ENCODE measurements at places on chromosomes 12 and 14.

DNA sequence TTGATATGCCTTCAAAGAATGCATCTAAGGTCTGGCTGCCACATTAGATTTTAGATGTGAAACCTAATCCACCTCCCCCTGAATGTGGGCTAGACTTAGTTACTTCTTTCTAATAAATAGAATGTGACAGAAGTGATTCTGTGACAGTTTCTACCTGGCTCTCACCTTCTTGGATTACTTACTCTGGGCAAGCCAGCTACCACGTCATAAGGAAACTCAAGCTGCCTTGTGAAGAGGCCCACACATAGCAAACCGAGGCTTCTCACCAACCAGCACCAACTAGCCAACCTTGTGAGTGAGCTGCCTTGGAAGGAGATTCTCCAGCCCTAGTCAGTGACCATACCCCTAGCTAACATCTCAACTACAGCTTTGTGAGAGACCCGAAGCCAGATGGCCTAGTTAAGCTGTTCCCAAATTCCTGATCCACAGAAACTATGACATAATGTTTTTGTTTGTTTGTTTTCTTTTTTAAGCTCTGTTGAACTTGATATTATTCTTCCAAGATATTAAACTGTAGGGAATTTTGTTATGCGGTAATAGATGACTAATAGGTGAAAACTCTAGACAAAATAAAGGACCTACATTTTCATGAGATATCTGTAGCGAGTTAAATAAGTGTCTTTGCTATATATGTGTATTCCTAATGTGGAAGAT lies 6.2 kb downstream of the GPR19 start:
- no peak for DNase-seq

DNA sequence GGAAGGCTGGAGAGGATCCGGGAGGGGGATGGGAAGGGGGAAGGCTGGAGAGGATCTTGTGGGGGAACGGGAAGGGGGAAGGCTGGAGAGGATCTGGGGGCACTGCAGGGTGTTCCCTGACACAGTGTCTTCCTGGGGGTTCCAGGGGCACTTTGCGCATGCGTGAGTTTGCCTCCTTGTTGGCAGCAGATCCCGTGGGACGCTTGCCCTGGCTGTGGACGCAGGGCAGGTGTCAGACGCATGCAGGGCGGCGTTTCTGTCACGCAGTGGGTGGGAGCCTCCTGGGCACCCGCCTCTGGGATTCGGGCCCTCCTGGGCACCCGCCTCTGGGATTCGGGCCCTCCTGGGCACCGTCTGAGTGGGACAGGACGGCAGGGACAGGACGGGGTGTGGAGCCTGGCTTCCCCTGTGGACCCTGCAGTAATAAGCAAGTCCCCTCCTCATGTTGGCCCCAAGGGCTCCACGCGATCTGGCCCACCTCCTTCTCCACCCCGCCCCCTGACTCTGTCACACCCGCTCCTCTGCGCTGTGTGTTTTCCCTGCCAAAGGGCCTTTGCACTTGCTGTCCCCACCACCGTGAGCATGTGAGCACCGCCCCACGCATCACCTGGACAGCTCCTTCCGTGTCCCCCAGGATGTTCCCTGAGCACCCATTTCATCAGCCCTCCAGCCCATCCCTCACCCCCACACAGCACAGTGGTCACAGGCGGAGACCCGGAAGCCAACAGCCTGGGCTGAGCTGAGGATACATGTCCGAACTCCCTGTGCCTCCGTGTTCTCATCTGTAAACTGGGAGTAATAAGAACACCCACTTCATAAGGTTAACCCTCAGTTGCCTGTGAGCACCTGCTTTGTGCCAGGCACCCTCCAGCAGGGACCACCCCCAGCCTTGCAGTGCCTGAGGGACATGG lies 4.4 kb downstream of the MMP17 start:
- DNase-seq, result peak; percentile 51

GRCh38 chr14:48274826-48275225 lies 599.4 kb upstream of the MDGA2 start:
- no peak for DNase-seq

DNA sequence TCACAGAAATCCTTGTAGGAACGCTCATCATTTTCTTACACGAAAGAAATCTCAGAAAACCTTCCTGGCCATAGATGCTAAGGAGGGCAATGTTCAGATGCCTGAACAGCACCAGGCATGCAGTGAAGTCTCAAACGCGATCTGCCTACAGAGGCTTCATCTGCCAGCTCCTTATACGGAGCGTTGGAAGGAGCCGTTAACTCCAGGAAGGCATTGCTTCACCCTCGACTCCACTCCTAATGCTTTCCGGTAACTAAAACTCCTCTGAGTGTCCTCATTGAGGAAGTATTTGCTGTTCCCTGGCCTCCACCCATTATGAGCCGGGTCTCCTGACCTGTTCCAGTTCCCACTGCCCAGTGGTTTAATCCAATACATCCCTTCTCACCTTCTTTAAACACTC lies 502.7 kb downstream of the BCL11B start:
- DNase-seq, result no peak

DNA sequence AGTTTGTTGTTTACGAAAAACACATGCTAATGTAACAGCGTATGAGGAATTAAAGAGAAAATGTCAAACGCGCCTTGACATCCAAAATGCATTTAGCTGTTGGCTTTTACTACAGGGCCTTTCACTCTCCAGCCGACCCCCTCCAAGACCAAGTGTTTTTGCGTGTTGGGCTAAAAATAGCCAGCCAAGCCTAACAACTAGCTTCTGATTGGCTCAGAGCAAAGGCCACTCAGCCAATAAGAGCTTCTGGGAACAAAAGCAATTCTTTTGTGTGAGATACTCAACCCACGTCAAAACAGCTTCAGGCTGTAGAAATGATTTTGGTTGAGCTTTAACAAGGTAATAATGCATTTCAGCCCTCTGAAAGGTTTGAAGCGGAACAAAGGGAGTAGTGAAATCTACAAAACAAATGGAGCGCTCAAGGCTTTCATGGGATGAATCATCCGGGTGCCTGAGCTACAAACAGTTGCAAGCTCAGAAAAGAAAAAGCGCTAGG lies 198.7 kb upstream of the DCN start:
- DNase-seq, result peak; percentile 40

DNA sequence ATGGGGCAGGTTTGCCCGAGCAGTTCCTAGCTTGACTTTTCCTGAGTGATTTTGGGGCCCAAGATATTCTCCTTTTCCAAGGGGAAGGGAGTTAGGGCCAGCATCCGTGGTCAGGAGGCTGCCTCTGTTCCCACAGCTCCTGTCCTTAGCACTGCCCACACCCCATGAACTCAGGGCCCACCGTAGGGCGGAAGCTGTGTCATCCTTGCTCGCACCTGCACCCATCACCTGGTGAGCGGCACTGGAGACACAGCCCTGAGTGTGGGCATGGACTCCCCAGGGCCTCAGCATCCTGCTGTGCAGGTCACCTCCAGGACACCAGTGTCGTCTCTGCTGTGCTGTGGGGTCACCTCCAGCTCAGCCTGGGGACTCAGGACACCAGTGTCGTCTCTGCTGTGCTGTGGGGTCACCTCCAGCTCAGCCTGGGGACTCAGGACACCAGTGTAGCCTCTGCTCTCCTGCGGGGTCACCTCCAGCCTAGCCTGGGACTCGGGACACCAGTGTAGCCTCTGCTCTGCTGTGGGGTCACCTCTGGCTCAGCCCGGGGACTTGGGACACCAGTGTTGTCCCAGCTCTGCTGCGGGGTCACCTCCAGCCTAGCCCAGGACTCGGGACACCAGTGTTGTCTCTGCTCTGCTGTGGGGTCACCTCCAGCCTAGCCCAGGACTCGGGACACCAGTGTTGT lies 322.9 kb downstream of the ADGRD1 start:
- DNase-seq, result no peak

- DNase-seq, result peak; percentile 97
These were observed 74.0 kb downstream of the RPS29 start for GRCh38 chr14:49512147-49512551.

DNA sequence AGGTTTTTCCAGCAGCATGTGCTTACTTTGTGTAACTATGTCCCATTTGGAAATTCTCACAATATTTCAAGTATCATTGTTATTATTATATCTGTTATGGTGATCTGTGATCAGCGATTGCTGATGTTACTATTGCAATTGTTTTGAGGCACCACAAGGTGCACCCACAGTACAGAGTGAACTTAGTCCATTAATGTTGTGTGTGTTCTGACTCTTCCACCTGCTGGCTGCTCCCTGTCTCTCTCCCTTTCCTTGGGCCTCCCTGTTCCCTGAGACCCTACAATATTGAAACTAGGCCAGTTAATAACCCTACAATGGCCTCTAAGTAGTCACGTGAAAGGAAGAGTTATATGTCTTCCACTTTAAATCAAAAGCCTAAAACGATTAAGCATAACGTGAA lies 153.9 kb downstream of the PIK3C2G start:
- DNase-seq, result no peak

DNA sequence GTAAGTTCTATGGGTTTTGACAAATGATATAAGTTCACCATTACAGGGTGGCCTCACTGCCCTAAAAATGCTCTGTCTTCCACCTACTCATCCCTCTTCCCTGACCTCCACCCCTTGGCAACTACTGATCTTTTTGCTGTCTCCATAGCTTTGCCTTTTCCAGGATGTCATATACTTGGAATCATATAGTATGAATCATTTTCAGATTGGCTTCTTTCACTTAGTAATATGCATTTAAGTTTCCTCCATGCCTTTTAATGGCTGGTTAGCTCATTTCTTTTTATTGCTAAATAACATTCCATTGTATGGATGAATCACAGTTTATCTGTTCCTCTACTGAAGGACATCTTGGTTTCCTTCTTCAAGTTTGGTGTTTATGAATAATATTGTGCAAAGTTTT lies 14.0 kb upstream of the PEX5 start:
- DNase-seq, result peak; percentile 17

GRCh38 chr14:105700622-105701288 lies 174.4 kb downstream of the TMEM121 start:
- DNase-seq, result peak; percentile 40

GRCh38 chr12:127770118-127770517 lies 496.9 kb upstream of the TMEM132C start:
- no peak for DNase-seq

GRCh38 chr12:53736592-53736991 lies 9.3 kb upstream of the CALCOCO1 start:
- DNase-seq, result no peak

- DNase-seq, result no peak
These were observed 1.5 kb upstream of the VAMP1 start for GRCh38 chr12:6471989-6472360.

- DNase-seq, result no peak
These were observed 380.0 kb downstream of the ATP23 start for GRCh38 chr12:58321414-58321813.

- peak; percentile 30 for DNase-seq
These were observed 38.6 kb downstream of the CCDC85C start for GRCh38 chr14:99565383-99565782.

- no peak for DNase-seq
These were observed 134.6 kb downstream of the ESR2 start for GRCh38 chr14:64159588-64159987.

GRCh38 chr14:73459959-73460358 lies 1.6 kb upstream of the NUMB start:
- DNase-seq, result no peak

DNA sequence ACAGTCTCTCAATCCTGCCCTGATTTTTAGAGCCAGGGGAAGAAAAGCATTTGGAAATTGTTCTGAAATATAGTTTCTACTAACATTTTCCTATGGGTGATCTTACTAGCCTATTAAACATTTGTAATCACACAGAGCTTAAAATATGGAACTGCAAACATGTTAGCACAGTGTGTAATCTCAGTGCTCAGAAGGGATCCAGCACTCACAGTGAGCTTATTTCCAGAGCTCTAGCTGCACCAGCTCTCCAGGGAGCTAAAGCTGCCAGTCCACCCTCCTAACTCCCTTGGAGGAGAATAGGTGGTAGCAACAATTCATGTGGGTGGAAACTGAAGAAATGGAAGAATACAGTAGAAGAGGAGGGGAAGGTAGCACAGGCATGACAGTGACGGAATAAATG lies 64.9 kb upstream of the SYT1 start:
- no peak for DNase-seq

DNA sequence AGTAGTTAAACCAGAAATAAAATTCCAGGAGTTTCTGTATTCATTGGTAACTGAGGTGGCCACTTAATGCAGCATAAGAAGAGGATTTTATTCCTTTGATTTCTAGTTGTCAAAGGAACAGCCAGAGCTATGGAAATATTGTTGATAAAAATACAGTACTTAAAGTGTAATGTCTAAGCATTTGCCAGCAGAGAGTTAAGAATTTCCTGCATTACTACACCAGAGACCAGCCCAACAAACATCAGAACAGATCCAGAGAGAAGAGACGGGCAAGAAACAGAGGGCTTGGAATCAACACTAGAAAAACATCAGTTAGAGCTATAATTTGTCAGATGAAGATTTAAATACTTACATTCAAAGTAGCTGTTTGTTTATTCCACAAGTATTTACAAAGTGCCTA lies 77.9 kb downstream of the ST8SIA1 start:
- no peak for DNase-seq

DNA sequence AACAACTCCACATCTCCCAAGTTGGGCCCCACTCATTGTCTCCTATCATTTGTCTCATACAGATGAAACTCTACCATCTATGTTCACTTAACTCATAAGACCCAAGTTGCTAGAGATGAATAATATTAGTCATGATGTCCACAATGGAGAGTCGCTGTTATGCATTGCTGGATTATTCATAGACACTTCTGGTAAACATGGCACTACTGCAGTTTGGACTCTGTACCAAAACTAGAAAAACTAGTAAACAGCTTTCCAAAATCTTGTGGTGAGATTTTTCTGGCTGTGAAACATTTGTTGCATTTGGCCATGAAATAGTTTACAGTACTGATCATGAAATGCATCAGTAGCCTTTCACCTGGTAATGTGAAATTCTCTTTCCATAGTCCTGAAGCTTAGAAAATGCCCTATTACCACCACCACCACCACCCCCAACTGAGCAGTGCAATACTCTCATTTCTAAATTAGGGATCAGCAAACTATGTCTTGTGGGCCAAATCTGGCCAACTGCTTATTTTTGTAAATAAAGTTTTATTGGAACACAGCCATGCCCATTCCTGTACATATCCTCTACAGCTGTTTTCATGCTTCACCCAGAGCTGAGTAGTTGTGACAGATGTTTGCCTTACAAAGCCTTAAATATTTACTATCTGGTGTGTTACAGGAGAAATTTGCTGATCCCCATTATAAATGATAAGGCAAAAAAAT lies 236.5 kb downstream of the DPF3 start:
- peak; percentile 67 for DNase-seq

DNA sequence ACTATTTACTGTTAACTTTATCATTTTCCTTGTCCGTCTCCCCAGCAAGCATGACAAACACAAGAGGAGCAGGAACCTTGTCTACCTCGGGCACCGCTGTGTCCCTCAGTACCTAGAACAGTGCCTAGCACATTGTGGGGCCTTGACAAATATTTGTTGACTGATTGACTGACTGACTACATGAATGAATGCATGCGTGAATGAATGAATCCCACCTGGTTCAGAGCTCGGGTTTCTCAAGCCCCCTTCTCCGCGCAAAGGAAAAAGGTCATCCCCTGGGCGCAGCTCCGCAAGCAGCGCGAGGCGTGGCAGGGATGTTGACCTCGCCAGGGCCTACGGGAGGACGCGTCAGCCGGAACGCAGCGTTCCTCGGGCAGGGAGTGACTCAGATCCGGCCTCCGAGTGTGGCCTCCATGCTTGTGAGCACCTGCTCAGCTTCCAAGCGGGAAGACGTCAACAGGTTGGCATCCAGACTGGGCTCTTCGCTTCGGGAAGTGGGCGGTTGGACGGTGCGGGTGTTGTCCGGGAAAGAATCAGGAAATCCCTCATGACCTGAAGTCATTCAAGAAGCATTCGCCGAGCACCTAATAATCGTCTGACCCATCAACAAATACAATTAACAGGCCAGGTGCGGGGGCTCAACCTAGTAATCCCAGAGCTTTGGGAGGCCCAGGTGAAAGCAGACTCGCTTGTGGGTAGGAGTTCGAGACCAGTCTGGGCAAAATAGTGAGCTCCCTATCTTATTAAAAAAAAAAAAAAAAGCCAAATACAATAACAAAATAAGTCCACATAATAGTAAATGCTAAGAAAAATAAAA lies 13.9 kb upstream of the UBC start:
- DNase-seq, result peak; percentile 88

All from PC-3 (cell line).